Fibroblast of the aortic adventitia (primary cell): ENCODE measurements at places on chromosomes 4 and X.
A peak's percentile ranks its signal among the peaks of the same experiment; 100 is the strongest.

- no peak for DNase-seq
Observed at GRCh38 chr4:62601737-62602136, 1401.6 kb downstream of the ADGRL3 start.

DNA sequence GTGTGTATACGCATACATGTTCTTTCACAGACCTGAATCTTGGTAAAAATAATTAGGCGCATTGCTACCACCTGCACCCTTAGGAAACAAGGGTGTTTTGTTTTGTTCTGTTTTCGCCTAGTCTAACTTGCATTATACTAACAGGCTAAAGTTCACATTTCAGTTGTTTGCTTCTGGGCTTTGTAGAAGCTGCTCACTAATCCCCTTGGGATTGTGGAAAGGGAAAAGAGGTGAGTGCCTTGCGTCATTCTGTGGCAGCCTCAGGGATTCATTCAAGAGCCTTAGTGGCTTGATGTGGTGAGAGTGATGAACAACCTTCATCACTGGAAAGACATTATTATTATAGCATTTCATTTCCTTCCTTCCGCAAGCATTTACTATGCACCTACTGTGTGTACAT lies 331.1 kb downstream of the ADGRL3 start:
- DNase-seq = no peak

GRCh38 chrX:3521396-3521795 lies 174.9 kb upstream of the MXRA5 start:
- DNase-seq = peak; percentile 41

DNA sequence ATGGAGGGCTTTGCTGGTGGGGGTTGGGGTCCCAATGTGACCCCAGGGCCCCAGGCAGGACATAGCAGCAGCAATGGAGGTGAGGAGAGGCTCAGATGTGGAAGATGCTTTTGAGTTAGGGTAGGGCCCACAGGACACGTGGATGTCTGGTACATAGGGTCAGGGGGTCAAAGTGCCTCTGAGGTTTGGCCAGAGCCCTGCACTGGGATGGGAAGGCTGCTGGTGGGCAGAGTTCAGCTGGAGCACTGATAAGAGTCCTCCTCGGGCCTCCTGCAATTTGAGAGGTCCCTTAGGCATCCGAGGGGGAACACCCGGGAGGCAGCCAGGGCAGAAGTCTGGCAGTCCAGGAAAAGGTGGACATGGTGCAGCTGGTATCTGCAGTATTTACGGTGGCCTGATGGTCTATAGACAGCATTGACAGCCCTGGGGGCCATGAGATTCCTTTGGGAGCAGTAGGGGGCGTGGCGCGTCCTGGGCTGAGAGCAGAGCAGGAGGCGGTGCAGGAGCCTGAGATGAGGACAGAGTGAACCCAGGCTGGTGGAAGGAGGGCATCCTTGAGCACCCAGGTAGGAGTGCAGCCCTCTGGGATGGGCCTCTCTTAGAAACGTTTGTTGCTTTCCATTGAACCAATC lies 22.6 kb downstream of the CCNQ start:
- no peak for DNase-seq

GRCh38 chr4:168598191-168598590 lies 101.3 kb downstream of the PALLD start:
- DNase-seq = peak; percentile 23

DNA sequence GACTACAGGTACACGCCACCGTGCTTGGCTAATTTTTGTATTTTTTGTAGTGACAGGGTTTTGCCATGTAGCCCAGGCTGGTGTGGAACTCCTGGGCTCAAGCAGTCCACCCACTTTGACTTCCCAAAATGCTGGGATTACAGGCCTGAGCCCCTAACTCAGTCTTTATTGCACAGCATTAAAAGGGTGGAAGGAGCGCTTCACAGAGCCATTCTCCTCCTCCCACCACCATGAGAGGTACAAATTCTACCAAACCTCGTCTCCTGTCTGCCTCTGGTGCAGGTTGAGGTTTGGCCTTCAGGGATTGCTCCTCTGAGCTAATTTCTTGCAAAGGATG lies 52.3 kb downstream of the TLR10 start:
- DNase-seq = no peak

DNA sequence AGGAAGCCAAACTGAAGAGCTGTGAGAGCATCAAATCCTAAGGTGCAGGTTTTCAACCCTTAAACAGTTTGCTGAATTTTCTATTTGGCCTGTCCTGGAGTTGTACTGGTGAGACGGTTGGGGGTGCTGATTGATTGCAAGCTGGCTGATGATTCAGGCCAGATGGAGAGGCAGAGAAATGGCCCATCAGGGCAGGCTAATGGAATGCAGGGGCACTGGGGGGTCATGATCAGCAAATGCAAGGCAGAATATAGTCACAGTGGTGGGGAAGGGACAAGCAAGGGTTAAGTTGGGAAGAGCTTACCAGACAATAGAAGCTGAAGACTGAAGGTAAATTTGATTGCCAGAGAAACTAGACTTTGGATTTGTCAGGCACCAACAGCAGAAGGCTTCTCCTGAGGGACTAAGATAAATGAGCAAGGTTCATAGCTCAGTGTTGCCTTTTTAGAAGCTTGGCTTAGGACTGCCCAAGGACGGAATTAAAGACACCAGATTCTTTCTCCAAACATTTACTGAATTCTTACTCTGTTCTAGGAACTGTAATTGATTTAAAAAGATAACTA lies 4.3 kb upstream of the AADAT start:
- no peak for DNase-seq

DNA sequence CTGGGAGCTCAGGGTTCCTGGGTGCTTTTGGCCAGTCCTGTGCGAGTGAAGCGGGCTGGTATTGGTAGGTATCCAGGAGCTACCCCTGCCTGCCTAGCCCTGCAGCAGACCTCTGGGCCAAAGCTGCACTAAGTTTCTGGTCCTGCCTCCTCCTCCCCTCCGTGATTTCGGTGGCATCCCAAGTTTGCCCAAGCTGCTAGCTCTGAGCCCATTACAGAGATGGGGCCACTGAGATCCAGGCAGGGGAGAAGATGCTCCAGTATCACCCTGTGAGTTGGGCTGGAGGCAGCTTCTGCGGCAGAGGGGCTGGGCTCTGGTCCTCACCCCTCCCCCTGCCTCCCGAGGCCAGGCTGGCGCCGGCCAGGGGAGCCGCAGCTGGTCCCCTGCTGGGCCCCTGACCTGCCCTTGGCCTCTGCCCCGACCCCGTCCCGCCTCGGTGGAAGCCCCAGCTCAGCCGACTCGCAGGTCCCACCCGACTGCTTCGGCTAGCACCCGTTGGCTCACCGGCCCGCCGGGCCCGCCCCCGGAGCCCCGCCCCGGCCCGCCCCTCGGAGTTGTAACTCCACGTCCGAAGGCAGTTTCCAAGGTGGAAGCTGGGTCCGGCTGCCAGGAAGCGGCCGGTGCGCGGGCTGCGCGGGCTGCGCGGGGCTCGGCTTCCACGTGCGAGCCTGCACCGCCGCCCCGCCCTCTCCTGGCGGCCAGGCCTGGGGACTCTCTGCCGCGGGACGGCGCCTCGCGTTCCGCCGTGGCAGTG lies at the start of gene DUSP9:
Gene DUSP9 (plus strand): TSS at position 584 of the 754 bp plus-strand sequence. CDS start 751 bp downstream, outside the sequence.
- DNase-seq = no peak
